Suppressor macrophage treated with lipopolysaccharide for 1 hour (primary cell): ENCODE measurements at places on chromosomes 2 and 18.
A peak's percentile ranks its signal among the peaks of the same experiment; 100 is the strongest.

DNA sequence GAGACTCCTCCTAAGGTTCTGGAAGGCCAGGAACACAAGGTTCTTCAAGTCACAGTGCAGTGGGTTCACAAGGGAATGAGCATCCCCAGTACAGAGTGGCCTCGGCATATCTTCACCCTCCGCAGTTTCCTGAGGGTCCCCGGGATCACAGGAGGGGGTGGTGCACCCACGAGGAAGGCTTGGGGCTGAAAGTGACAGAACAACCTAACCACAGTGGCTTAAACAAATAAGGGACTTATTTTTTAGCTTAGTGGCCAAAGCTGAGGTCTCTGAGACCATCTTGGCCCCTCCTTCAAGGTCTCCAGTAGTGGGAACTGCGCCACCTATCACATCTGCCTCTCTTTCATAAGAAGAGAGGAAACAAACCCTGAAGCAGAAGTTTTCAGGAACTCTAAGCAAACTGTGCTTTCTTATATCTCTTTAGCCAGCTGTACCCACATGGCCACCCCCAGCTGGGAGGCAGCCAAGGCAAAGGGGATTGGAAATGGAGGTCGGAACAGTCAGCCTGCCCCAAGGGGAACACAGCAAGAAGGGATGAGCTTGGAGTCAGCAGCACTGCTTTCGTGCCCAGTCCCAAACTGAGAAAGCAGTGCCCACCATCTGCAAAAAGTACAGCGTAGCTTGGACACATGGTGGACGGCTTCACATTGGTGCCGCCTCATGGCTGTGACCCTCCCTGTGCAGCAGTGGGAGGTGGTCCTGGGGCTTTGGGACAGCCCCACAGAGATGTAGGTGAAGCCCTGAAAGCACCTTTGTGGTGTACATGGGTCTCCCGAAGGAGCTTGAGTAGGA, 260.0 kb upstream of the ID2 start:
- DNase-seq: no peak

- no peak for DNase-seq
Measured at GRCh38 chr2:75200140-75201096, 1.1 kb upstream of the TACR1 start.

DNA sequence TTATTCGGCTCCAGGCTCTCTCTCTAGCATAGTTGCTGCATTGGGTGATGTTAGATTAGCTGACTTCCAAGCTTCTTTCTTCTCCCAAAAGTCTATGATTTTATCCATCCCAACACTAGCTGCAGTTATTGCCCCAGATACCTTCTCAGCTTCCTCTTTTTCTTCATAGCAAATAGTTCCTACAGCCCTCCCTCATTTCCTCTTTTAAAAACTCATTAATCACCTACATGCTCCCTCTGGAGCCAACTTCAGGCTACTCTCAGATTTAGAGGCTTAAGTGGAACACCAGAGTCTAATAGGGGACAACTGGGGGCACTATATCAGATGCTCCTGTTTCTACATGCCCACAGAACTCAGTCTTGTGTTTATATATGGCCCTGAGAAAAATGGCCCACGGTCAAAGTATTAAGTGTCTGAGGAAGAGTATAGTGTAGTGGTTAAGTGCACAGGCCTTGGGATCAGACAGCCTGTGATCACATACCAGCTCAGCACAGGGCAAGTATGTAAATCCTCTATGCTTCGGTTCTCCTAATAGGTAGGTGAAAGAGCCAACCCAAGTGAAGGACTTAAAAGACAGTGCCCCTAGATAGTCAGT, 241.9 kb upstream of the SLC14A2 start:
- peak; percentile 41 for DNase-seq

GRCh38 chr2:128670066-128670465, 351.4 kb upstream of the HS6ST1 start:
- no peak for DNase-seq

DNA sequence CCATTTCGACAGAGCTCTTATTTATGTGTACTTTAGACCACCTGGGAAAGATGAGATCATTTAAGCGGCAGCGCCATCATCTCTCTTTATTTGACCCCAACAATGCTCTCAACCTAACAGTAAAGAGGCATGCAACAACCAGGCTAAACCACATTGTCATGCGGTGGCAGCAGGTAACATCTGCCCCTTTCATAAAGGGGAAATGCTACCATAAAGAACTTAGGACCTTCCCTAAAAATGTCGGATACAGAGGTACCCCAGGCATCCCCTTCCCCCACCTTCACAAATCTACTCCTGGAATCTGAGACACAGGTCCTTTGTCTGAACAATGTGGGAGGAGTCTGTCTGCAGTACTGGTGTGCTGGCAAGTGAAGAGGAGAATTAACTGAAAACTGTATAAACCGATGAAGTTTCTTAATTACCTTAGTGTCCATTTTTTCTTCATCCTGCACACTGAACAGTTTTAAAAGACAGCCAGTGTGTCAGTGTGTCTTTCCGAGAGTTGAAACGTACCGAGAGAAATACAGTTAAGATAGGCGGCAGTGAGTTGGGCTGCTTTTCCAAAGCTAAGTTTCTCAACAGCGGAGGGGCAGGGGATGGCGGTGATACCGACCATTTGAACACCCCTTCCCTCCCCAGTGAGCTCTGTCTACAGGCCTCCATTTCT, 1.9 kb downstream of the MEX3C start:
- DNase-seq: no peak

DNA sequence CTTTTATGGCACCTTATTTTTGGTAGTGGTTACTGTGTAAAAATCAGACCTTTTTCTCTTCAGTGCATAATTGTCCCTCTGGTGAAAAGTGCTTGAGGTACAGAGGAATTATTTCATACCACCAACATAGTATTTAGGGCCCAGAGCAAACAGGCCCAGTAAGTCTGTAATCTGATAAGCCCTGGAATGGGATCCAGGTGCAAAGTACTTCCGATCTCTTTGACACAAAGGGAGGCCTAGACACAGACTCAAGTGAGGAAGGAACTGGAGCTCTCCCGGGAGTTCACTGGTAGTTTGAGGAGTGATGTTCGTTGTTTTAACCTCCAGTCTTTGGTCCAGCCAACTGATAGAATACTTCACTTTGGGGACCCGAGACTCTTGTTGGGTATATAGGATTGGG, 57.4 kb downstream of the RAB31 start:
- no peak for DNase-seq
